ENCODE measurements at places on chromosomes 7 and 10.
A peak's percentile ranks its signal among the peaks of the same experiment; 100 is the strongest.

- DNase-seq, result peak; percentile 12
Observed at GRCh38 chr7:31741852-31742251, 54.8 kb downstream of the PPP1R17 start.

GRCh38 chr7:27526611-27527347 is 135.9 kb downstream of the HIBADH start:
- no peak for DNase-seq

- DNase-seq, result no peak
Observed at GRCh38 chr7:50704844-50705243, 77.9 kb downstream of the GRB10 start.

DNA sequence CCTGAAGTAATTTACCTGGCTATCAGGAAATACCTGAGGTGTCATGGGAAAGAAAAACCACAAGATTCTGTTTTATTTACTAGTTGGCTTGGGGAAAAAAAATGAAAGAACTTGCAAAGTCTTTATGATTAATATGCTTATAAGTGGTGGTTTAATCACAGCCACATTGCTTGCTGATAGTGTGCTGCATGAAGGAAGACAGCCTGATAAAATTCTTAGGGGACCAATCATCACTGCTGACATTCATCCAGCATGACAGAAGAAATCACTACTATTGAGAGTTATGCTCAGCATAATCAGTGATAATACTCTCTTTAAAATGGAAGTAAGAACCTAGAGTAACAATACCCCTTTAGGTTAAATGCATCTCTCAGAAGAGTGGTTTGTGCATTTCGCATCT is 150.2 kb upstream of the LRRN3 start:
- DNase-seq, result peak; percentile 13

- DNase-seq, result peak; percentile 17
Observed at GRCh38 chr7:27235387-27236311, 7.0 kb upstream of the EVX1 start.

- DNase-seq, result no peak
Observed at GRCh38 chr7:27188386-27189294, 3.6 kb upstream of the HOXA11 start.

DNA sequence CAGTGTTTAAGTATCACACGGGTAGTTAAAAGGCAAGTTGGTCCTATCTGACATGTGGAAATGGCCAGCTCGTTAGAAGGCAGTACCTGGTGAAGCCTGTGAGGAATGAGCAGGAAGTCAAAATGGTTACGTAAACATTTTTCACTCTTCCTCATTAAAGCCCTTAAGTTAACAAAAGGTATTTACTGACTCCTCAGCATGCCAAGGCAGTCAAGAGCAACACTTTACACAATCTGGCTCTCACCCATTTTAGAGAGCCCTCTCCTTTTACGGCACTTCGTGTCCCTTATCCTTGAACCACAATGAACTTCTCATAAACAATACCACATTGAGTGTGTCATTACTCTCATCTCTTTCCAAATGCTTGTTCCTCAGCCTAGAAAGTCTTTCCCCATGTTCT is 11.0 kb upstream of the RSBN1L start:
- peak; percentile 93 for DNase-seq

- no peak for DNase-seq
Observed at GRCh38 chr10:120727001-120727400, 124.2 kb upstream of the WDR11 start.

- DNase-seq, result peak; percentile 66
Observed at GRCh38 chr7:94578614-94579013, 69.0 kb downstream of the CASD1 start.

- no peak for DNase-seq
Observed at GRCh38 chr10:79898597-79899325, 50.1 kb downstream of the SFTPD start.

GRCh38 chr7:29865526-29865925 is 59.2 kb downstream of the WIPF3 start:
- peak; percentile 58 for DNase-seq

GRCh38 chr7:155449869-155450557 is 7.9 kb upstream of the EN2 start:
- DNase-seq, result no peak

GRCh38 chr7:88772776-88773175 is 13.3 kb downstream of the ZNF804B start:
- DNase-seq, result no peak

- DNase-seq, result no peak
Observed at GRCh38 chr10:80319318-80319717, 29.9 kb upstream of the MAT1A start.

- DNase-seq, result no peak
Observed at GRCh38 chr10:126732868-126733267, 62.4 kb upstream of the C10orf90 start.

- no peak for DNase-seq
Observed at GRCh38 chr10:30383356-30383755, 34.3 kb upstream of the MTPAP start.

DNA sequence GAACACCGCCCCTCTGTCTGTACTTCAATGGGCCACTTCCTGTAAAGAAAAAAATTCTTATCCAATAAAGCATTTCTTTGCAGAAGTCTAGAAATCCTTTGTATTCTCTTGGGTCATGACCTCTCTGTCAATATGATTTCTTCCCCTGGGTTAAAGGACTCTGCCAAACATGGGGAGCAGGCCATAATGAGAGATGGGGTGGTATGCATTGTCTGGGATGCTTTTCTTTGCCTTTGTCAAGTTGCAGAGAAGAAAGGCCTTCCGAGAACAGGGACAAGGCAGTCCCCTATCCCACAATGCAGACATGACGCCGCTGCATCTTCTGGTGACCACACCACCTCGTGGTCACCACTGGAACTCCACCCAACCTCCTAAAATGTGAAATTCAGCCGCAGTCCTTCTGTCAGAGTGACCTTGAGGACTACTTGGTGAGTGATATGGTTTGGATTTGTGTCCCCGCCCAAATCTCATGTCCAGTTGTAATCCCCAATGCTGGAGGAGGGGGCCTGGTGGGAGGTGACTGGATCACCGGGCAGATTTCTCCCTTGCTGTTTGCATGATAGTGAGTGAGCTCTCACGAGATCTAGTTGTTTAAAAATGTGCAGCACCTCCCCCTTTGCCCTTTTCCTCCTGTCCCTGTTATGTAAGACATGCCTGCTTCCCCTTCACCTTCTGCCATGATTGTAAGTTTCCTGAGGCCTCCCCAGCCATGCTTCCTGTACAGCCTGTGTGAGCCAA is 15.2 kb upstream of the FRMPD2 start:
- peak; percentile 42 for DNase-seq

DNA sequence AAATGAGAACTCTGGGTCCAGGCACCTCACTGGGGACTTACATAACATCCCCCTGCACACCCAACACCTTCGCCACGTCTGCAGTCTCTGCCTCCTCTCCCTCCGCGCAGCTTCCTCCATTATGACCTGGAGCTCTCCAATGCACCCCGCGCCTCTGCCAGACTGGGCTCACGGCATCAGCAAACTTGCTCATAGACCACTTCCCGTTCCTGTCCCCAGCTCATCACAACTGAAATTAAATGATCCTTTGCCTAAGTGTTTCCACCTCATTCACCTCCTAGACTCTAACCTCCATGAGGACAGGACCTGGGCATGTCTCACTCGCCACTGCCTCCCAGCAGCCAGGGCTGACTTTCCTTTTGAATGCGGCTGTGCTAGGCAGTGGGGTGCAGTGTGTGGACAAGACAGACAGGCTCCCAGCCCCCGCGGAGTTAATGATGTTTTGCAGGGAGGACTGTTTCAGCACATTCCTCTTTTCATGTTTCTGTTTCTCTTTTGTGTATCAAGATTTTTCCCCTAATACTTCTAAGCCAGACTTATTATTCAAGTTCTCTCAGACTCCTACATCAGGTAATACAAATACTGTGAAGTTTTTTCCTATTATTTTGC is 18.8 kb downstream of the CHST15 start:
- no peak for DNase-seq

GRCh38 chr7:12565873-12566272 is 4.6 kb upstream of the SCIN start:
- DNase-seq, result no peak

DNA sequence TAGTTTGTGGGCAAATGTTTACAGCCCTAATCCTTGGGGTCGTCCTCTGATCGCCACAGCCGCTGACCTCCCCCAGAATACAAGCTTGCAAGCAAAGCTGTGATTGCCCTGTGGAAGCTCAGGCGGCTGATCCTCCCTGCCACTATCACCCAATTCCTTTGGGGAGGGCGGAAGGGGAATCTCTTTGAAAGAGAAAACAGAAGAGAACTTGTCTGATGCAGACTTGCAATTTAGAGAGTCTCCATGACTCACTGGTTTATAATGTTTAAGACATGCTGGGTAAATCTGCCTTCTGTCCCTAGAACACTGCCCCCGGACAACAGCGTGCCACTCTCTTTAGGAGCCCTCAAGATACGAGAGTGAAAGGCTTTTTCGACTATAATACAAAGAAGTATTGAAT is 75.5 kb downstream of the NRP1 start:
- DNase-seq, result peak; percentile 54

GRCh38 chr7:82481499-82482097 is 38.0 kb upstream of the CACNA2D1 start:
- peak; percentile 35 for DNase-seq

- no peak for DNase-seq
Observed at GRCh38 chr7:133165001-133165400, 83.1 kb upstream of the CHCHD3 start.

DNA sequence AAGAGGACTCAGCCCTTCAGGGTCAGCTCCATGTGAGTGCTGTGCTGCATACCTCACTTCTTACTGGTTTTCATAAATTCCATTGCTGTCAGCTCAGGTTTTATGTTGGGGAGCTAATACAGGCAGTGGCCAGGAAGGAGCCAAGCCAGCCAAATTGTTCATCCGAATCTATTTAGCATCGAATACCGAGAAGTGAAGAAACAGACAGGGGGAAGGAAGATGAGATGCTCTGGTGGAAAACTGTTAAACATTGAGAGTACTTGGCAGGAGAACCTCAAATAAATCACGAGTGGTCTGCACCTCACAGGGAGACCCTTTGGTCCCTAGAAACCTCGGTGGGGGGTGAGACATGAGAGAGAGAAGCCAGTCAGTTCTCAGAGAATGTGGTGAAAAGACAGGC is 196.0 kb upstream of the TMEM72 start:
- DNase-seq, result no peak

- no peak for DNase-seq
Observed at GRCh38 chr10:44335330-44336021, 49.4 kb downstream of the CXCL12 start.

DNA sequence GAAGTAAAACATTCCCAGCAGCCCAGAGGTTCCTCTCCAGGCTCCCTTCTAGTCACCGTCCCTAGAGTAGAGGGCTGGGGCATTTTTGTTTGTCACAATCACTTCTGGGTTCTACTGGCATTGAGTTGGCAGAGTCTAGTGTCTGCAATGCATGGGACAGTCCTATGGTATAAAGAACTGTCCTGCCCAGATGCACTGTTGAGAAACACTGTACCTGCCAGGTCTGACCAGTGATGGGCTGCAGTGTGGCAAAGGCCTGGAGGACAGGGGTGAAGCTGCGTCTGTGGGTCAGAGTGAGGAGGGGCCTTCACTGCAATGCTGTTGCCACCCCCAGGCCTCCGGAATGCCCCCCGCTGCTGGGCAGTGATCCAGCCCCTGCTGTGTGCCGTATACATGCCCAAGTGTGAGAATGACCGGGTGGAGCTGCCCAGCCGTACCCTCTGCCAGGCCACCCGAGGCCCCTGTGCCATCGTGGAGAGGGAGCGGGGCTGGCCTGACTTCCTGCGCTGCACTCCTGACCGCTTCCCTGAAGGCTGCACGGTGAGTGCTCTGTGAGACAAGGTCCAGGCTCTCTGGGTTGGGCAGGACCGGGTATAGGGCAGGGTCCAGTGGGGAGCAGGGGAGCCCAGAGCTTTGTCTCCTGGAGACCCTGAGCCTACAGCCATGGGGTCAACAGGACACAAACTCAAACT is 14.8 kb downstream of the SMO start:
- no peak for DNase-seq

DNA sequence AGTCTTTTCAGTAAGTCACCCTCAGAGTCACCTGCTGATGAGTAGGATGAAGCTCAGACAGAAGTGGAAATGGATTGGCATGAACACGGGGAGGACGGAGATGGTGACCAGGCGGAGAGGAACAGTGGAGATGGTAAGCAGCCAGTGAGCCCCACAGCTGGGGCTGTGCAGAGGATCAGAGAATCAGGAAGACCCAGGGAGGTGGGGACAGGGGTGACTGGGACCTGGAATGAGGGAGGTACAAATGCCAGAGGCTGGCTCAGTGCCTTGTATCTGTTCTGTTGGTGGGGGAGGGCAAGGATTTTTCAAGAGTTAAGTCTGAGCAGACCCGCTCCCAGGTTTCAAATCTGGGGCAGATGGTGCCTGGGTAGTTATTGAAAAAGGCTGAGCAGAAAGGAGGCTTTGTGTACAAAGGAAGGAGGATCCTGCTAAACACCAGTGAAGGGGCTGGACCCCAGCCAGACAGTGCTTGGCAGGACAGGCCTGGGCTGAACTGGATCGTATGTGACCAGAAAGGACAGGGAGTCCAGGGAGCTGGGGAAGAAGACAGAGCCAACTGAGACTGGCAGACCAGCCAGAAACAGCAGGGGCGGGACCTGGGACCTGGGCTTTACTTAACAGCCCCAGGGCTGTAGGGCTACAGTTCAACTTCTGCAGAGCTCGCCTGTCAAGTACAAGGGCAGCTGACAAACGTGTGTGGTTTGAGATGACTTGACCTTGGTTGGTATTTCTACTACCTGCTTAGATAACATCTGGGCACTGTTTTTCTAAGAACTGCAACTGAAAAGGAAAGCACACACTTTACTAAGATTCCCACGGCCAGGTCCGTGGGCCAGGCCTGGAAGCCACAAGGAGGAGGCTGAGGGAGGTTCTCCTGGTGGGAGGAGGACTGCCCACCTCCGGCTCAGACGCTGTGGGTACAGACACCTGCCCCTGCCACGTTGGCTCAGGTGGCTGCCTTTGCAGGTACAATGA is 13.2 kb upstream of the FRMPD2 start:
- DNase-seq, result no peak

GRCh38 chr7:153006452-153006851 is 246.9 kb downstream of the ACTR3B start:
- no peak for DNase-seq

DNA sequence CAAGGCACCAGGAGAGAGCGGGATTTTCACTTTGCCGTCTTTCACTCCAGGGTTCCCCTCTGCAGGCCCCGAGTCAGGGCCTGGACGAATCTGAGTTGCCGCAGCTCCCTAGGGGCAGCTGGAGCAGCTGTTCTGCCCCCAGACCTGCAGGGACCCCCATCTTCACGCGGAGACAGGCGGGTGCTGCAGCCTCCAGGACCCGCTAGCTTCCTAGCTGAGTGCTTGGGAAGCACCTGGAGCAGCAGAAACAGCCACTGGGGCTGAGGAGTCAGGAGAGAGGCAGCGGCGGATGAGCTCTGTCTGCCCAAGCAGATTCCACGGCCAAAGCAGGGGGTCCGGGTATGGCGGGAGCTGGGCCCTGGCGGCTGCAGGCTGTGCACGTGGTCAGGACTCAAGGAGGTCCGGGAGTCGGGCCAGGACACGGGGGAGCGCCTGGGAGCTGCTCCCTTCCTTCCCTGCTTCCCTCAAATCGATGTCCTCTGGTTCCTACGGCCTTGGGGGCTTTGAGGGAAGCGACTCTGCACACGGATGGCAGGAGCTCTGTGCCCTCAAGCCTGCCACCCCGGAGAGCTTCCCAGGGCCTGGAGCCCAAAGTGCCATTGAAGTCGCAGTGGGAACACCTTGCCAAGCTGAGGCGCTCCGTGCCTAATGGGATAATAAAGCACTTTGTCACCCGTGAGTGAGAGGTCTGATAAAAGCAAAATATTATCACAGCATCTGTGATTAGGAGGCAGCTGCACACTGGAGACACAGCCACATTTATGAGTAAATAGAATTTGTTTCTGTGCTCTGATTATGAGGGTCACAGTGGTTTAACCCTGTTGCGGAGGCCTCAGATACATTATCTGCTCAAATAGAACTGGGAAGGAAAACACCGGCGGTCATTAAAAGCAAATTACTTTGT is 17.2 kb downstream of the MNX1 start:
- no peak for DNase-seq

- DNase-seq, result no peak
Observed at GRCh38 chr10:122282909-122283308, 11.8 kb downstream of the BTBD16 start.

All from bronchial epithelial cell (primary cell).